ENCODE measurements at places on chromosomes 2 and 18.

DNA sequence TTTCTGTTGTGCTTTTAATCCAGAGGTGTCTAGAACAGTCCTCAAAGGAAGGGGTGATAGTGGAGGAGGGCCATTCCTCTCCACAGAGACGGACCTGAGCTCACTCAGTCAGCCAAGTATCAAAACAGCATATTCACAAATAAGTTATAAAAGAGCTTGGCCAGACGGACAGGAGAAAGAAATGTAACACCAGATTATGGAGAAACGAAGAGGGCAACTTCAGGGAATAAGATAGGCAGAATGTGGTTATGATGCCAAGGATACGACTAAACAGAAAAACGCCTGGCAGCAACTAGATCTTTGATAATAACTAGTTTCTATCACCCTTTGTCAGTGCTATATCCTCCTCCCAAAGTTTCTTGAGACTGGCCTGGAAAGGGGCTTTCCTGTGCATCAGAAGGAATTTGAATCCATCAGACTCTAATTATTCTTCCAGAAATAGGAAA is 42.5 kb downstream of the MAP4K3 start:
- DNase-seq, result no peak

GRCh38 chr2:8432706-8433336 is 249.0 kb upstream of the ID2 start:
- DNase-seq, result no peak

DNA sequence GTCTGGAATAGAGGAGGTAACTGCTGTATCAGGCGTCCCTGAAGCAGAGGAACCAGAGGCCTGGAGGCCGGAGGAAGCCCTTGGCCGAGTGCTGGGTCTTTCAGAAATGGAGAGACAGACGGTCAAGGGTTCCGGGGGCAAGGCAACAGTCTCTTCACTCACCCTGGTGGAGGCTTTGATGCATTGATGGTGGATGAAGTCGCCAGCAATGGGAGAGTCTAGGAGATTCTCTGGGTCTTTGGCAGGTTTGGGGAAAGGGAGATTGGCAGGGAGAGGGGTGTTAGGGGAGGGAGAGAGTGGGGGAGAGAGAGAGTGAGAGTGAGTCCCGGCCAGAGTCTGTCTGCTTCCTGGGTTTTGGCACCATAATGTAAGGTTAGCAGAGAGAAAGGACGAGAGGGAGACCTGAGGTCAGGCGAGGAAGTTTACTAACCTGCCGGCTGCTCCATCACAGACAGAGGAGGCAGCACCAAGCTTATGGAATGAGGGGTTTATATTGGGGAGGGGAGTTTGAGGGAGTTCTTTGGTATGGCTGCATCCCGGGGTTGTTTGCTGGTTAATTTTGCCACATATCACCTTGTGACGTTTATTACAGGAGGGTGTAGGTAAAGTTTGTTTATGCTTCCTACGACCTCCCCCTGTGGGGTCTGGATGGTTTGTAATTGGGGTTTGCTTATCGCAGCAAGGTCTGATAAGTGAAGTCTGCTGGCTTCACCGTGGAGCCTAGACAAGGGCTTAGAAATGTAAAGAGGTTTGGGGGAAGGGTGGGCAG is 19.6 kb downstream of the COMMD1 start:
- no peak for DNase-seq

DNA sequence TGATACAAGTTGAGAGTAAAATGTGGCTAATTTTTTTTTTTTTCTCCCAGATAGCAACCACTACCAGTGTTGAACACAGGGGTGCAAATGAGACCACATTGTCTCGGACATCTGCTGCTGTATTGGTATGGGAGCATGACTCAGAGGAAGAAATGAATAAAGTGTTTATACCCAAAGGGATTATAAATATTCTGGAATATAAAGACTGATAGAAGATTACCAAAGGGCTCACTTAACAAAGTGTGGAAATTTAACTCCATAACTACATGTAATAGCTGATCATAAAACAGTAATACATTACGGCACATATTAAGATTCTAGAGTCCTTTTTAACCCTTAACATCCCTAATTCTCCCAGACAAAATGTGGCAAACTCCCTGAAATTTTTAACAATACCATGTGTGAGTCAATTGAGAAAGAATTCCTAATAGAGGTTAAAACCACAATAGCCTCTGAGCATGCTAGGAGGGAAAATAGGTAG is 1023.0 kb upstream of the ACVR2A start:
- peak; percentile 62 for DNase-seq

DNA sequence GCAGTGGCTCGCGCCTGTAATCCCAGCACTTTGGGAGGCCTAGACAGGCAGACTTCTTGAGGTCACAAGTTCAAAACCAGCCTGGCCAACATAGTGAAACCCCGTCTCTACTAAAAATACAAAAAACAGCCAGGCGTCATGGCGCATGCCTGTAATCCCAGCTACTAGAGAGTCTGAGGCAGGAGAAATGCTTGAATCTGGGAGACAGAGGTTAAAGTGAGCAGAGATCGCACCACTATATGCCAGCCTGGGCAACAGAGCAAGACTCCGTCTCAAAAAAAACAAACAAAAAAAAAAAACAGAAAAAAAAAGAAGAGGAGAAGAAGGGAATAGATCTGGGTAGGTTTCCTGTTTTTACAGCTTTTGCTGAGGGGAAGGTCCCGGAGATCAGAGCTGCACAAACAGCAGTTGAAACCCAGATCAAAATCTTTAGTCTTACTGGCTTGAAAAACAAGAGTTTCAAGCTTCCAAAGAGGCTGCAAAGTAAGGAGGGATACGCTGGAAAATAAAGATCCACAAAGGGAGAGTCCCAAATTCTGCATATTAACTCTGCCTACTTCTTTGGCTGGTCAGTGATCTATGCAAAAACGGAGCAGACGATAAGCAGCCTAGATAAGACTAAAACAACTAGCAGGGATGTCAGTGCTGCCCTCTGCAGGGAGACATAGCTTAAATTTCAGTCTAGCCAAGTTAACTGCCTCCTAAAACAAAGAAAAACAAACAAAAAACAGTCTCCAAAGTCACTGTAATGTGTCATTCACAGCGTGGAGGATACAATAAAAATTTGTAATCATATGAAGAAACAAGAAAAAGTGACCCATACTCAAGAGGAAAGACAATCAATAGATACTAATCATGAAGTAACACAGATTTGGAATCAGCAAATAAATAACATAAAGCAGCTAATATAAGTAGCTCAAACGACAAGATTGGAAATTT is 74.1 kb downstream of the TLK1 start:
- DNase-seq, result peak; percentile 69

DNA sequence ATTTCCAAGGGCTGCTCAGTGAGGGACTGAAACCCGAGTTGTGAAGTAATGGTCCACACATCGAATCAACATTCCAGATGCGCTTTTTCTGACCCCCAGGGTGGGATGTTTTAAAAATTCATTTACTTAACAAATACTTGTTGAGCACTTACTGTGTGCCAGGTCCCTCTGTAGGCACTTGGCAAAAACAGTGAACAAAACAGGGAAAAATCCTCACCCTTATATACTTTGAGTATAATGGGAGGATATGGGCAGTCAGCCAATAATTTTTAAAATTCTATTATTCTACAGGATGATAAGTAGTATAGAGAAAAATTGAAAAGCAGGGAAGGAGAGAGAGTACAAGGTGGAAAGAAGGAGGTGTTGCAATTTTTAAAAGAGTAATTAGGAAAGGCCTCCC is 31.3 kb upstream of the AFTPH start:
- no peak for DNase-seq

DNA sequence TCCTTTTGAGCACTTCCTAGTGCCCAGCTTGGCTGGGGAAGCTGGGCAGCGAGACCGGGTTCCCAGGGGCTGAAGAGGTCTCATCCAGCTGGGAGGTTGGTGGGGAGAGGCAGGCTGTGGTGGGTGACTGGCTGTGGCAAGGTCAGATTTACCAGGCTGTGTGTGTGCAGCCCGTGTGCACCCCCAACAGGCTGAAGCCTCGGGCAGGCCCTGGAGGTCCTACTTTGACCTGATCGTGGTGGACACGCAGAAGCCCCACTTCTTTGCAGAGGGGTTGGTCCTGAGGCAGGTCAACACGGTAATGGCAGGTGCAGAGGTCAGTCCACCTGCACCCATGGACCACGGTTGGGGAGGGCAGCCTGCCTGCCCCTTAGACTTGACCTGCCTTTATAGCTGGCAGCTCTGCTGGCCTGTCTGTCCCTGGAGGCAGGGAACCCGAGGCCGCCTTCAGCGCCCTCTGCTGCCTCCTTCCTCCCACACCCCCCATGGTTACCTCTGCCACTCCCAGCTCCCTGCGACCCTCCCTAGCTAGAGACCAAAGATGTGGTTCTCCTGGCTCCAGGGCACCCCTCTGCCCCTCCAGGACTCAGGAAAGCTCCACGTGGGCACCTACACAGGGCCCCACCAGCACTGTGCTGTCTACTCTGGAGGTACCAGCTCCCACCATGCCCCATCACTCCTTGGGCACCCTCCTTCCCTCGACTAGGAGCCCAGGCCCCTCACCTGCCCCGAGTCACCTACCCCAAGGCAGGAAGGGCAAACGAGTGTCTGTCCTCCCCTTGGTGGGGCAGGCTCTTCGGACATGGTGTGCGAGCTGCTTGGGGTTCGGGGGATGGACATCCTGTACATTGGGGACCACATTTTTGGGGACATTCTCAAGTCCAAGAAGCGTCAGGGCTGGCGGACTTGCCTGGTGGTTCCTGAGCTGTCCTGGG is 4.0 kb downstream of the NT5DC4 start:
- no peak for DNase-seq

DNA sequence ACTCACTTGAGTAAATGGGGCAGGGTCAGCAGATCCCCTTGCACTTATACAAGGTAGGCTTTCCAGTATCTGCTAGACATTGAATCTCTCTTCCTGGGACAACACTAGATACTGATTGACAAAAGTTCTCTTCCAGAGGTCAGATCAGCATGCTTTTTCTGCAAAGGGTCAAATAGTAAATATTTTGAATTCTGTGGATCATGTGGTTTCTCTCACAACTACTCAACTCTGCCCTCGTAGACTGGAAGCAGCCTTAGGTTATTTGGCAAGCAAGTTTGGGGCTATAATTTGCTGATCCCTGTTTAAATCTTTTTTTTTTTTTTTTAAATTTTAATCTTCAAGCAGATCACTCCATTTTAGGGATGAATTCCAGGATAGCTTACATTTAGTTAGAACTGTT is 17.4 kb upstream of the NABP1 start:
- DNase-seq, result no peak

GRCh38 chr18:58451972-58452334 is 176.9 kb downstream of the ALPK2 start:
- DNase-seq, result no peak

DNA sequence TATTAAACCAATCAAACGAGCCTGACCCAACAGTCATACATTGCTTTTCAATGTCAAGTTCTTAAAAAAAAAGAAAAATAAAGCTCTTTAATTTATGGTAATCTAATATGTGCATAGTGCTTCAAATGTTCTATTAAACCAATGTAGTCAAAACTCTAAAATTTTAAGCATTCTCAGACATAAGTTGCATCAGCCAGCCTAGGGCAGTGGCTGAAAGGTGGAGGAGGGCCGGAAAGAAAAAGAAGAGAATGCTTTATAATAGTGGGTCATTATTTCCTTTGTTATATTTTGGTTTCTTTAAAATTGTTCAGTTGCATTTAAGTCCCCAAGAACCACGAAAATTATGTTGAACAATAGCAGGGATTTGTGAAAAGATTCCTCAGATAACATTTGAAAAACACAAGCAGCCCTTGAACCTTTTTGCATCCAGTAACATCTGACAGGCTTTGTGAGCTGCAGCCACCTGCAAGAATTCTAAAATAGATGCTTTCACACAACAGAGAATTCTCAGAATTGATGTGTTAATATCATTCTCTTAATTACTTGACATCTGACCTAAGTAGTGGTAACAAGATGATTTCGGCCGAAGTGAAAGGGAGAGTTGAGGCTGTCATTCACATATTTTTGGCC is 252.1 kb downstream of the CDCA7 start:
- no peak for DNase-seq

DNA sequence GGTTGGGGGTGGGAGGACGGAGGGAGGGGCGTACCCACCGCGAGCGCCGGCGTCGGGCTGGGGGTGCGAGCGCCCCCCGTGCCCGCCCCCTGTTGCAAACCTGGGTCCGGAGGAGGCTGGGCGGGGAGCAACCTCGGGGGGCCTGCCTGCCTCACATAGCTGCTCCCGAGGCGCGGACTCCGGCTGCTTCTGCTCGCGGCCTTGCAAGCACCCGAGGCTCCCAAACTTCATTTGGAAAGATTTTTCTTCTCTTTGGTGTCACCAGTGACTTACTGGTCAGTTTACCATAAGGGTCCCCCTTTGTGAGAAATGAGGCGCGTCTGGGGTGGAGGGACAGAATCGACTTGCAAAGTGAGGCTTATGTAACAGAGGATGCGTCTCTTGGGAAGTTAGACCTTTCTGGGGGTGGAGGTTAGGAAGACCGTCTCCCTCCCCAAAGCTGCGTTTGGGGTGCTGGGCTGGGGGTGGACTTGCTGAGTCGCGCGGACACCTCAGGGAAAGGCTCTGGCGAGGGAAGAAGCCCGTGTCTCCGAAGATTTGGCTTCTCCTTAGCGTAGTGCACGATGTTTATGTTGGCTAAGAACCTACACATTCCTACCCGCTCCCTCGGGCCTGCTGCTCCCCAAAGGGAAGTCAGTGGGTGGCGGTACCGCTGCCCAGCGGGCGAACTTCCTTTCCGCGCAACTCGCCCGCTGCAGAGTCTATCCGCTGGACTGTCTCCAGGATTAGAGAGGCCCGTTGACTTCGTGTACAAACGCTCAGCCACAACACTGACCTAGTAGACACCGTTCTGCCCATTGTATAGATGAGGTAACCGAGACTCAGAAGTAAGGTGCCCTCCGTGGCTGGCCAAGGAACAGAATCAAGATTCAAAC is 559 bp downstream of the TMEM37 start:
- DNase-seq, result peak; percentile 21

DNA sequence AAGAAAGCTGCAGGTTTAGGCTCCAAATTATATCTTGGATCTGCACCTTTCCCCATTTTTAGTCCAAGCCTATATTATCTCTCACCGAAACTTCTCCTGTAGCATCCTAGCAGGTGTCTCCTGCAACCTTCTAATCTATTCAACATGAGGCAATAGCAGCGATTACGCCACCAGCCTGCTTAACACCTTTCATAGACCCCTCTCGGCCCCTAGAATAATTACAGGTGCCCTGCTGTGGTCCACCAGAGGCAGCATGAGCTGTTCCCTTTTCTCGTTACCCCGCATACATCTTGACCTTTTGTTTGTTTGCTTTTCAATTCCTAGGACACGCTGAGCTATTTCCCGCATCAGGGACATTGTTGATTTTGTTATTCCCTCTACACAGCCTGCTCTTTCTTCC is 361.9 kb downstream of the CYRIA start:
- no peak for DNase-seq

- no peak for DNase-seq
Observed at GRCh38 chr2:74536166-74536950, 6.6 kb downstream of the HTRA2 start.

GRCh38 chr2:4908461-4908860 is 783.7 kb upstream of the SOX11 start:
- no peak for DNase-seq

DNA sequence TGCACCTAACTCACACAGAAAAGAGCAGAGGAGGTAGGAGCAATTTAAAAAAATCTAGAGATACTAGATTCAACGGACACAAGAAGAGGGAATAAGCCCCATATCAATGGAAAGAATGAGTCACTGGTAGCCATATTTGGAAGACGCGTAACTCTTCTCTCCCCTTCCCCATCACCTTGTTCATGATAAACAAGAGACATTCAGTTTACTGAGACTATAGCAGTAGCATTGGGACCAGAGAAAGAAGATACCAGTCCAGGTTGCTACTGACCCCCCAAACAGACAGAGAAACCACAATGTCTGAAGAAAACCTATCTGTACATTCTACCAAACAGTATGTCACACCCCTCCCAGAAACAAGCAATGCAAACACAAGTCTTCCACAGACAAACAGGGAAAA is 81.1 kb downstream of the SLC66A3 start:
- DNase-seq, result peak; percentile 32
